ENCODE measurements at places on chromosomes 6 and 20. TPM values are rescaled to one million over a fixed set of nuclear protein-coding genes. Genes with fewer than 3 reads are reported as not detected.

Gene TFAP2B
- not detected for total RNA-seq

GRCh38 chr6:47663462-47664216 lies 34.7 kb upstream of the ADGRF4 start:
- H3K36me3 ChIP-seq = no peaks in the 10 kb centered on the region
- no peaks in the 10 kb centered on the region for H3K27me3 ChIP-seq
- H3K27ac ChIP-seq = no peak overlapping the region
- DNase-seq = no peak
- no peaks in the 10 kb centered on the region for H3K4me1 ChIP-seq

- no peaks in the 10 kb centered on the region for H3K27me3 ChIP-seq
- no peaks in the 10 kb centered on the region for H3K36me3 ChIP-seq
- H3K4me3 ChIP-seq = no peak overlapping the region
- no peak for DNase-seq
Observed at GRCh38 chr6:43825187-43826115, 55.4 kb downstream of the VEGFA start.

DNA sequence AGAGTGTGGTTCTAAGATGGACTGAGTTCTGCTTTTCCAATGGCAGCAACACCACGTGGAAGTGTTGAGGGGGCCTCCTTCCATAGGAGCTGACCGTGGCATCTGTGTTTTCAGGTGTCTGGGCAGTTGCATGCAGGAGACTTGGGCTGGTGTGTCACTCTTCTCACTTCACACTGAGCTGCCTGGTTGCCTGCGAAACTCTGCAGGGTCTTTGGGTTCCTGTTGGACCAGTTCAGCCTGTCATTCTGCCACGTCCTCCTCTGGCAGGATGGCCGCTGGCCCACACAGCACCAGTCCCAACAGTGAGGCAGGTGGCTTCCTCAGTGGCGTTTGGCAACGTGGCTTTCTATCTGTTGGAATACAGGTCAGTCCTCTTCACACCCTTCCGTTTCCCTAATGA lies 16.1 kb upstream of the UNC93A start:
- no peak for DNase-seq
- H3K27me3 ChIP-seq = no peaks in the 10 kb centered on the region
- H3K27ac ChIP-seq = no peak overlapping the region
- no peak overlapping the region for H3K4me3 ChIP-seq

All from naive thymus-derived CD4-positive, alpha-beta T cell (primary cell).